Effector memory CD4-positive, alpha-beta T cell (primary cell): ENCODE measurements at places on chromosomes 2 and 18.

- DNase-seq, result no peak
- H3K36me3 ChIP-seq, result no peaks in the 10 kb centered on the region
- H3K27me3 ChIP-seq, result no peaks in the 10 kb centered on the region
- no peak overlapping the region for H3K4me3 ChIP-seq
Observed at GRCh38 chr2:226934546-226935201, 98.8 kb downstream of the RHBDD1 start.

DNA sequence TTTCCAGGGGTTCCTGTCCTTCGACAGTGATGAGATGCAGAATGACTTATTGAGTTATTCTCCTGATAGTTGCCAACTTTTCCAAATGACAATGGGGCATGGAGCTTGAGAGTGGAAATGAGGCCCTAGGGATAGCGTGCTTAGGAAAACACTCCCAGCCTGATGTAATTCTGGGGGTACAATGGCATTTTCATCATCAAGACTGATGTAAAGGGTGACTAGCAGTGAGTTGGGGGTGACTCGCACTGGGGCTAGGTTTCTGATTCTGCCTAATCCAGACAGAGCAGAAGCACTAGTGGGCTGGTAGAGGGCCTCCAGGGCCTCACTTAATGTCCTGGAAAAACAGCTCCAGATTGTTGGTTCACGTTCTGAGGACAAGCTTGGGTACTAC lies 34.0 kb upstream of the IL37 start:
- DNase-seq, result no peak
- H3K36me3 ChIP-seq, result no peaks in the 10 kb centered on the region
- no peaks in the 10 kb centered on the region for H3K4me1 ChIP-seq
- no peak overlapping the region for H3K27ac ChIP-seq

GRCh38 chr2:31255911-31256571 lies 22.1 kb downstream of the EHD3 start:
- H3K27me3 ChIP-seq, result no peaks in the 10 kb centered on the region
- DNase-seq, result no peak

DNA sequence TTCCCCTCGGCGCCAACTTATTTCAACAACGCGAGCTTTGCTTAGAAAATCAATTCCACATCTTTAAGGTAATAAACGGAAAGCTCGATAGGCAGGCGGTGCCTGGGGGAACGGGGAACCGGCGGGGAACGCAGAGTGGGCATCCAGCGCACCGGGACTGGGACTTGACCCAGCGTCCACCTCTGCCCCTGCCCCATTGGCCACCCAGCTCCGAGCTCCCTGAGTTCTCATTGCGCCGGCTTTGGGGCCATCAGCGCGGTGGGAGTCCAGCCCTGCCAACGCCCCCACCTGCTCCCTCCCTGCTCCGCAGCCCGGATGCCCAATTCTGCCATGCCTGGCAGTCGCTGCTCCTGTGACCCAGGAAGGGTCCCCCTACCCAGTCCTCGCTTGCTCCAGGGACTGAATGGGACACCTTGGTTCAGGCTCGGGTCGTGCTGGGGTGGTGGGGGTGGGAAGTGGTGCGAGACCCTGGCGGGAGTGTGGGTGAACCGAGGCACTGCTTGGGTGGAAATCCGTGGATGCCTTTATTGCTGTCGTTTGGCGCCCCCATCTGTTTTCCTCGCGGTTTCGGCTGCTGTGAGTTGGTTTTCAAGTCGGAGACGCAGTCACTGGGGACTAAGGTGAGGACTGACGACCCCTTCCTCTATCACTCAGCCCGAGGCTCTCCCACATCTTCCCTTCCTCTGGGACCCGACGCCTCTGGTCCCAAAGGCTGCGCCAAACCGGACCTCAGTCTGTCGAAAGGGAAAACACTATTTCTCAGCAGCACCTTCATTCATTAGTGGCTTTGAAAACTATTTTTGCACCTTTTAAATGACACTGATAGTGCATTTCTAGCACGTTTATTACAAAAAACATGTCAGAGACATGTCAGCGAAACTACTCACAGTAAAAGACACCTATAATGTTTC lies 2.4 kb upstream of the EVX2 start:
- H3K36me3 ChIP-seq, result no peaks in the 10 kb centered on the region
- H3K4me1 ChIP-seq, result no peaks in the 10 kb centered on the region
- H3K4me3 ChIP-seq, result no peak overlapping the region
- no peak for DNase-seq

DNA sequence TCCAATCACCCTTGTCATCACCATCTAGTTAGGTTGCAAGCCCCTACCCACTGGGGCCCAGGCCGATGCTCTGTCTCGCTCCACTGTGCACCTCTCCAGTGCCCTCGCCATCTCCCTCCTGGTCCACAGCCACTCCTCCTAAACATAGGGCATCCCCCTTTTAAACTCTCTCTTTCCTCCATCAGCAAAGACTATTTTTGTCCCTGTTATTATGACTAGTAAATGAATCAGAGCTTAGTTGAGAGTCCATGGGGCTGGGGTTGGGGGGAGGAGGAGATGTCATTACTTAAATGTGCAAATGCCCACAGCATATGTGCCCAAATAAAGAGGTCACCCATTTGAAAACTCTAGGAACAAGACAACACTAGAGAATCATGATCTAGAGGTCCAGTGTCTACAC lies 167.4 kb downstream of the TRABD2A start:
- no peaks in the 10 kb centered on the region for H3K4me1 ChIP-seq
- no peak overlapping the region for H3K27ac ChIP-seq
- no peak overlapping the region for H3K4me3 ChIP-seq
- no peaks in the 10 kb centered on the region for H3K27me3 ChIP-seq

DNA sequence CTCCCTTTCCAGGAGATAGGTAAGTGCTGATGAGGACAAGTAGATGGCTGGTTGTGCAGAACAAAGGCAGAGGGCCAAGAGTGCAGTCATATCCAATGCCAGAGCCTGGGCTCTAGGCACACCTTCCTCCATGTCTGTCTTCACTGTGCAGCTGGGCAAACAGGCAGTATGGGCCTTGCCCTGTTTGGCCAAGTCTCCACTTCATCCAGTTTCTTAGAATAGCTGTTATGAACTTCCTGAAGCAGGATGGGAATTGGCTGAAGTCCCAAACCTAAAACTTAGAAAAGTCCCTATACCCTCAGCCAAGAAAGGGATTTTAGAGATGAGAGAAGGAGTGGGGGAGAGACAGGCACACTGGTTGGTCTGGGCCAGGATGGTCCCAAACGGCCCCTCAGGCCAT lies 37.5 kb upstream of the CYP26B1 start:
- no peak overlapping the region for H3K4me3 ChIP-seq
- no peak overlapping the region for H3K27ac ChIP-seq
- H3K4me1 ChIP-seq, result no peaks in the 10 kb centered on the region
- H3K27me3 ChIP-seq, result no peaks in the 10 kb centered on the region

DNA sequence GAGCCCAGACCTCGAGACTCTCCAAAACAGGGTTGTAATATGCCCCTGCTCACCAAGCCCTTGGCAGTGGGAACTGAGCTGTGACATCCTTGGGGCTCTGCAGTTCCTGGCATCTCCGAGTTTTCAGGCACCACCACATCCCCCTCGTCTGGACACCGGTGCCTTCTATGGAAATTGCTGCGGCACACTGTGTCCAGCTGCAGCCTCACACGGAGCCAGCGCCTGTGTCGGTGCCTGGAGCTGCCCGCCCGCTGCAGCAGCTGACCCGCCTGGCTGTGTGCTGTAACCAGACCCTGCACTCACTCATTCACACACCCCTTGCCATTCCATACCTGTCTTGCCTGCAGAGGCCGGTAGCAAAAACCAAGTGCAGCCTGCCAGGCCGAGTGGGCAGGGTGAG lies 11.8 kb downstream of the IWS1 start:
- H3K4me3 ChIP-seq, result no peak overlapping the region
- H3K4me1 ChIP-seq, result no peaks in the 10 kb centered on the region
- no peak overlapping the region for H3K27ac ChIP-seq
- H3K27me3 ChIP-seq, result no peaks in the 10 kb centered on the region

DNA sequence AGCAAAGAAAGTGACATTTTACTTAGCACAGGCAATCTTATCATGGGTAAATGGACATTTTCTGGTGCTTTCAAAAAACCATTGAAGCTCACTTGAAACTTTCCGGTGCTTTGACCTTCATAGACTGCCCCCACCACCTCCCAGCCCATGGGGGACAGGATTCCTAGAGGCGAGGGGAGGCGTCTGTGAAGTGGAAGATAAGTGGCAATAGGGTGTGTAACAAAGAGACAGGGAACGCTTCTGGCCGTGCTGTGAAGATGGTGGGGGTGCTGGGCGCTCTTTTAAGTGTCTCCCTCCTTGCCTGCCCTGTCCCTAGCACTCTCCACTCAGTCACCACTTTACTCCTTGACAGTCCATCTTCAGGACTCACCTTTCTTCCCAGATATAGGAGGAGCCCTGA lies 23.4 kb upstream of the GMPPA start:
- peaks cover 3% of the 10 kb centered on the region for H3K4me1 ChIP-seq
- H3K36me3 ChIP-seq, result no peaks in the 10 kb centered on the region
- no peak for DNase-seq
- no peaks in the 10 kb centered on the region for H3K27me3 ChIP-seq

- no peaks in the 10 kb centered on the region for H3K36me3 ChIP-seq
- DNase-seq, result no peak
- H3K4me1 ChIP-seq, result no peaks in the 10 kb centered on the region
- H3K4me3 ChIP-seq, result no peak overlapping the region
- H3K27me3 ChIP-seq, result no peaks in the 10 kb centered on the region
Observed at GRCh38 chr2:104772996-104773395, 80.9 kb upstream of the POU3F3 start.

DNA sequence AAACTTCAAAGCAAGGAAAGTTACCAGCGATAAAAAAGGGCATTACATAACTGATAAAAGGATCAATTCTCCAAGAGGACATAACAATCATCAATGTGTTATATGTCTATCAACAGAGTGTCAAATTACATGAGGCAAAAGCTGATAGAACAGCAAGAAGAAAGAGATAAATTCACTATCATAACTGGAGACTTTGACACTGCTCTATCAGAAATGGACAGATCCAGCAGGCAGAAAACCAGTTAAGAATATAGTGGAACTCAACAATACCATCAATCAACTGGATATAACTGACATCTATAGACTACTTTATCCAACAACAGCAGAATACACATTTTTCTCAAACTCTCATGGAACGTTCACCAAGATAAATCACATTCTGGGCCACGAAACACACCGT lies 65.0 kb downstream of the ROCK2 start:
- H3K4me3 ChIP-seq, result no peak overlapping the region
- no peak overlapping the region for H3K27ac ChIP-seq
- H3K27me3 ChIP-seq, result no peaks in the 10 kb centered on the region

GRCh38 chr2:56681659-56682396 lies 498.0 kb downstream of the CCDC85A start:
- H3K4me3 ChIP-seq, result no peak overlapping the region
- H3K4me1 ChIP-seq, result no peaks in the 10 kb centered on the region
- H3K27ac ChIP-seq, result no peak overlapping the region
- no peaks in the 10 kb centered on the region for H3K27me3 ChIP-seq
- DNase-seq, result no peak

- H3K4me3 ChIP-seq, result no peak overlapping the region
- H3K27ac ChIP-seq, result no peak overlapping the region
- no peaks in the 10 kb centered on the region for H3K27me3 ChIP-seq
Observed at GRCh38 chr18:76842837-76843530, 20.6 kb downstream of the ZNF236 start.

DNA sequence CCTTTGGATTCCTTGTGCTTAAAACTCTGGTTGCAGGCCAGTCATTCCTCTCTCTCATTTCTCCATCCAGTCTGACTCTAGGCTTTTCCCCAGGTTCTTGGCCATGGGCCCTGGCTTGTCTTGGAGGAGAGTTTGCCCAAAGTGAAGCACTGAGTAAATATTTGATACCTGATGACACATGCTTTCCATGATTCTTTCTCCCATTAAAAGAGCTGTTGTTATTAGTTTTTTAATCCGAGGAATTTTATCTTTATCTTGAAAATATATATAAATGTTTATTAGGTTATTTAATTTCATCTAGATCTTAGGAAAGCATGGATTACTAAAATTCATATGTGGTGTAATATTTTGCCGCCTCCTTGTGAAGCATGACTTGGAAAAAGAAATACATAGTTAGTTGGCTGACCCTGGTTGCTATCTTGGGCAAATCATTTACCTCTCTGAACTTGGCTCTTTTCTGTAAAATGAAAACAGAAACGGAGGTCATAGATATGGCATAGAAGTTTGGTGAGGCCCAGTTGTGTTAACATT lies 650.1 kb downstream of the SLC4A3 start:
- no peak for DNase-seq
- H3K27ac ChIP-seq, result no peak overlapping the region
- H3K36me3 ChIP-seq, result no peaks in the 10 kb centered on the region
- H3K27me3 ChIP-seq, result no peaks in the 10 kb centered on the region
- no peaks in the 10 kb centered on the region for H3K4me1 ChIP-seq
- no peak overlapping the region for H3K4me3 ChIP-seq
